Smooth muscle cell of bladder (primary cell): ENCODE measurements at places on chromosomes 16 and 17. TPM values are rescaled to one million over a fixed set of nuclear protein-coding genes. Genes with fewer than 3 reads are reported as not detected.

Gene SPATA22
- 0.09 and 1.8 TPM in 2 replicates for total RNA-seq

Gene KCNAB3
- total RNA-seq = 0.18 and 0.28 TPM in 2 replicates

Gene OR2C1
- total RNA-seq = 0.09 and 0.14 TPM in 2 replicates

Gene CCR7
- total RNA-seq = under 0.01 and 0.09 TPM in 2 replicates

Gene SLC6A2
- total RNA-seq = not detected in 2 replicates

Gene LGALS9B
- total RNA-seq = not detected in 2 replicates

Gene SP6
- total RNA-seq = under 0.01 TPM in 2 replicates

Gene FOXC2
- 0.14 and 0.18 TPM in 2 replicates for total RNA-seq

Gene ABR
- 38.4 and 55.0 TPM in 2 replicates for total RNA-seq

Gene TMIGD1
- total RNA-seq = not detected in 2 replicates

Gene RSKR
- total RNA-seq = 4.4 and 4.6 TPM in 2 replicates

Gene TBC1D3B
- total RNA-seq = 1.0 and 1.3 TPM in 2 replicates

Gene ADAP2
- 0.57 and 0.83 TPM in 2 replicates for total RNA-seq

Gene KCNH4
- total RNA-seq = under 0.01 TPM in 1 of 2 replicates, not detected in the other

Gene ABI3
- total RNA-seq = 0.09 and 0.14 TPM in 2 replicates

Gene C17orf78
- not detected in 2 replicates for total RNA-seq

Gene PDE6G
- 0.65 TPM in 1 of 2 replicates, not detected in the other for total RNA-seq

Gene ARL5C
- not detected in 2 replicates for total RNA-seq

Gene SDR42E1
- 0.09 and 0.14 TPM in 2 replicates for total RNA-seq

Gene STARD3
- 19.8 and 30.2 TPM in 2 replicates for total RNA-seq

Gene MPDU1
- total RNA-seq = 54.0 and 54.8 TPM in 2 replicates

Gene APOH
- not detected in 2 replicates for total RNA-seq

Gene DRC7
- total RNA-seq = 0.37 TPM in 1 of 2 replicates, not detected in the other
